ENCODE measurements at places on chromosomes 7 and 10. TPM values are rescaled to one million over a fixed set of nuclear protein-coding genes. Genes with fewer than 3 reads are reported as not detected.

The COPS6 gene
- 160 TPM for total RNA-seq

The STEAP4 gene
- total RNA-seq = not detected

The ZNRF2 gene
- 5.4 TPM for total RNA-seq

The GBX1 gene
- 2.4 TPM for total RNA-seq

The ZCCHC24 gene
- 24.3 TPM for total RNA-seq

The KIAA1549 gene
- total RNA-seq = 34.8 TPM

The EBLN1 gene
- not detected for total RNA-seq

The COMMD3 gene
- total RNA-seq = 31.1 TPM

The CALML3 gene
- total RNA-seq = not detected

The TOMM7 gene
- total RNA-seq = 162 TPM

GRCh38 chr10:21519941-21520436 lies 5.5 kb downstream of the SKIDA1 start:
- DNase-seq = no peak

DNA sequence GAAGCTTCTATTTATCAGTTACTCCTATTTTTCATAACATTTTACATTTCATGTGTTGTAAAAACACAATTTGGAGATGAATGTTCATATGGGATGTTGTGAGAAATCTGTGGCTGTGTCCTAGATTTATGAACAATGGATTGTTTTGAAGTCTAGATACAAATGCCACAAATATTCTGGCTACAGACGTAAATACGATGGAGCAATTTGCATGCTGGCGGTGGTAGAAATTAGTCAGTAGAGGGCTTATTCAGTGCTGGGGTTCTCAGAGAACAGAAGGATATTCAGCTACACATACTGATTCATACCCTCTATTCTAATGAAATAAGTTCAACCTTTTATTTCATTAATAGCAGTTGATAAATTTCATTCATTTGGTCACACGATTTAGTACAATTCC lies 48.8 kb downstream of the PLPP4 start:
- DNase-seq = no peak

DNA sequence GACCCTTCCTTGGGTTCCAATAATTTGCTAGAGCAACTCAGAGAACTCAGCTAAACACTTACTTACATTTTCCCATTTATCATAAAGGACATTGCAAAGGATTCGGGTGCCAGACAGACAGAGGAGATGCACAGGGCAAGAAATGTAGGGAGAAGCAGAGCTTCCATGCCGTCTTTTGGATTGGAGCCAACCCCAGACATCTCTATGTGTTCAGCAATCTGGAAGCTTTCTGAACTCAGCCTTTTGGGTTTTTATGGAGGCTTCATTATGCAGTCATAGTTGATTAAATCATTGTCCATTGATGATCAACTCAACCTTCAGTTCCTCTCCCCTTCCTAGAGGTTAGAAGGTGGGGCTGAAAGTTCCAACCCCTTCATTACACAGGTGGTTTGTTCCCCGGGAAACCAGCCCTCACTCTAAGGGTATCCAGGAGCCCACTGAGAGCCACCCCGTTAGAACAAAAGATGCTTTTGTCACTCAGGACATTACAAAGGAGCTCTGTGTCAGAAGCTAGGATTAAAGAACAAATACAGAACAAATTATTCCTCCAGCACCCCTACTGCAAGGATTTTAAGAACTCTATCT lies 211.9 kb upstream of the VSTM2A start:
- no peak for DNase-seq

- no peak for DNase-seq
Observed at GRCh38 chr10:126375926-126376554, 12.2 kb downstream of the ADAM12 start.

- DNase-seq = no peak
Observed at GRCh38 chr10:122999347-122999746, 9.2 kb downstream of the IKZF5 start.

GRCh38 chr10:49135575-49136313 lies 1.9 kb upstream of the FAM170B start:
- no peak for DNase-seq

DNA sequence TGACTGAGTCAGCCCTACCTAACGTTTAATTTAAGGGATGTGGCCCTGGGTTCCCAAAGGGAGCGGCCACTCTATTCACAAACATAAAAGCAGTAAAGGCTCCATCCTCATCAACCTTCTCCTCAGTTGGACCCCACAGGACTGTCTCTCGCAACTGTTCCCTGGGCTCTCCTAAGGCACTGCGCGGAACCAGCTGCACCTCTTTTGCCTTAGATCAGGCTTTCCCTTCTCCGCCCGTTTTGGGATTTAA lies 689 bp upstream of the GTPBP4 start:
- no peak for DNase-seq

DNA sequence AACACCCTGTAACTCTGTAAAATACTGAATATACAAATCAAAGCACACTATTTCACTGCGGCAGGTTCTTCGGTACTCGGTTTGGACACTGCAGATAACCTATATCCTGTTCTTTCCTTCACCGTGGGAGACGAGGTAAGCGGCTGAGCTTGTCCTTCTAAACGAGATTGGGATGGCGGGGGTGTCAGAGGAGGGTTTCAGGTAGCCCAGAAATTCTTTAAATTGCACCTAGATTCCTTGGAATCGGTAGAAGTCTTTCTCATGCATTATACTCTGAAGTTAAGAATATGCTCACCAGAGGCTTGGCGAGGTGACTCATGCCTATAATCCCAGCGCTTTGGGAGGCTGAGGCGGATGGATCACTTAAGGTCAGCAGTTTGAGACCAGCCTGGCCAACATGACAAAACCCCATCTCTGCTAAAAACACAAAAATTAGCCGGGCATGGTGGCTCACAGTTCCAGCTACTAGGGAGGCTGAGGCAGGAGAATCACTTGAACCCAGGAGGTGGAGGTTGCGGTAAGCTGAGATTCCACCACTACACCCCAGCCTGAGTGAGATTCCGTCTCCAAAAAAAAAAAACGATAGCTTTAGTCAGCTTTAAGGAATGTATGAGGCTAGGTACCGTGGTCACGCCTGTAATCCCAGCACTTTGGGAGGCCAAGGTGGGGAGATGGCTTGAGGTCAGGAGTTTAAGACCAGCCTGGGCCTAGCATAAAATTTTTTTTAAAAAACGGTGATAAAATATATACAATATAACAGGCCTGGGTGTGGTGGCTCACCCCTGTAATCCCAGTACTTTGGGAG lies 10.1 kb upstream of the LAT2 start:
- no peak for DNase-seq

- no peak for DNase-seq
Observed at GRCh38 chr10:61153771-61154170, 209.8 kb upstream of the RHOBTB1 start.

GRCh38 chr7:65927489-65928448 lies 54.2 kb downstream of the GUSB start:
- no peak for DNase-seq

GRCh38 chr7:43653891-43654504 lies 71.1 kb downstream of the STK17A start:
- DNase-seq = no peak

DNA sequence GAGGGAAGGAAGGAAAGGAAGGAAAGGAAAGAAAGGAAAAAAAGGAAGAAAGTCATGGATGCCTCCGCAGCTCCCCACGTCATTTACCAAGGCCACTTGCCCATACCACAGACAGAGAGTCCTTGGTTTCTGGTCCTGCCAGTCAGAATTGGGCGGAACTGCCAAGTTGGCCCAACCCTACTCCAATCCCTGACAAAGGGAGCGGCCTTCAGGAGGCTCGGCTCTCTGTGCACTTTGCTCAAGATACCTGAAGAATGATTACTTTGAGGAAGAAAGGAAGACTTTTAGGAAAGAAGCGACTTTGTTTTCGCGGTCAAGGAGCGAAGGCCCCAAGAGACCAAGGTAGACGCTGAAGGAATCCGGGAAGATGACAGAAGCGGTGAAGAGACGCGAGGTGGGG lies 49.1 kb upstream of the FXYD4 start:
- DNase-seq = no peak

- DNase-seq = no peak
Observed at GRCh38 chr10:130141460-130141859, 5.3 kb downstream of the GLRX3 start.

DNA sequence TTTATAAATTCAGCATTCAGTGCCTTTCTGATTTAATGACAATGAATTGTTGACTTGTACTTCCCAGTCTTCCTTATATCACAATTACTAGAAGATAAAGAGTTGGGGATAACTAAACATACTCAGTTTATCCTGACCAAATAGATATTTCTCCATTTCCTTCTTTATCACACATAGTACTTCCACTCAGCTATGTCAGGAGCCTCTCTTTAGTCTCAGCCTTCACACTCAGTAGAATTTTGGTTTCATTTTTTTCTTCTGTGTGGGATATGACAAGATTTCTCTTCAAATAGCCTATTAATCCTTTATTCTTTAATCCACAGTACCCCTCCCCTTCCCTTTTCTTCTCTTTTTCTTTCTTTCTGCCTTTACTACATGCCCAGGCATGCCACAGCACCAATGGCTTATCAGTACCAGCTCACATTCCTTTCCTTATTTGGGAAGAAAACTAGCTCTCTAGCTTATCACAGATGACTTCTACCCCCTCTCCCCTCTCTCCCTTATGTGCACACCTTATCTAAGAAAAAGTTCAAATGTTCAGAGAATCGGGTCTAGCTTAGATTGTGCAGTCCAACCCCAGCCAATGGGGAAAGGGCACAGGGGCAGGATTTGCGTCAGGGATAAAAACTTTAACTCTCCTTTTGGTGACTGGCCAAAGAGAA lies 109.0 kb downstream of the PHF14 start:
- DNase-seq = no peak

GRCh38 chr10:78574547-78574946 lies 494.2 kb upstream of the ZMIZ1 start:
- DNase-seq = no peak

- no peak for DNase-seq
Observed at GRCh38 chr10:21069278-21069677, 172.2 kb upstream of the NEBL start.

DNA sequence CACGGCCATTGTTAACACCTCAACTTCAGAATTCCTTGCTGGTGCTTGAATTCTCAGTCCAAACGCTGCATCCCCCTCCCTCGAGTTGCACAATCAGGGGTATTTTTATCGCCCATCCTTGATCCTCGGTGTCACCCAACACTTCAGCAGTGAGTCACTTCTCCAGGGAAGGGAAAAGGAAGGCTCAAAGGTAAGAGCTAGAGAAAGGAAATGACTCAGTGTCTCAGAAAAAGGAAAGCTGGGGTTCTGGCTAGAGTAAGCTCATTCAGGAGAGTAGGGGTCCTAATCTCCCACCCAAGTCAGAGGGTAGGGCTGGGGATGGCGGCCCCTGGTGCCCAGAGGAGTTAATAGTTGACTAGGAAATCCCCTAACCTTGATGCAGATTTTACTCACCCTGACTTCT lies 39.8 kb upstream of the TRIM8 start:
- DNase-seq = no peak

DNA sequence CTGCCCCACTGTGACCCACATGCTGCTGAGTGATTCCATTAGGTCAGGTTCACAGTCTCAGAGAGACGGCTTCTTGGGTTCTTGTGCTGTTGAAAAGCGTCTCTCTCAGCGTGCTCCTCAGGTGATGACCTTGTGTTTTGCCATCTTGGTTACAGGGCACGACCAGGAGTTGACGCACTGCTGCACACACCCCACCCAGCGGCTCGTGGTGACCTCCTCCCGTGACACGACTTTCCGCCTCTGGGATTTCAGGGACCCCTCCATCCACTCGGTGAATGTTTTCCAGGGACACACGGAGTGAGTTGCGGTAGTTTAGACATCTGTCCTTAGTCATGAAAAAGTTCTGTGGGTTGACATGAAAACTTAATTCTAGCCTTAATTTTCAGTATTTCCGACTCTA lies 48.8 kb downstream of the WDR37 start:
- no peak for DNase-seq

DNA sequence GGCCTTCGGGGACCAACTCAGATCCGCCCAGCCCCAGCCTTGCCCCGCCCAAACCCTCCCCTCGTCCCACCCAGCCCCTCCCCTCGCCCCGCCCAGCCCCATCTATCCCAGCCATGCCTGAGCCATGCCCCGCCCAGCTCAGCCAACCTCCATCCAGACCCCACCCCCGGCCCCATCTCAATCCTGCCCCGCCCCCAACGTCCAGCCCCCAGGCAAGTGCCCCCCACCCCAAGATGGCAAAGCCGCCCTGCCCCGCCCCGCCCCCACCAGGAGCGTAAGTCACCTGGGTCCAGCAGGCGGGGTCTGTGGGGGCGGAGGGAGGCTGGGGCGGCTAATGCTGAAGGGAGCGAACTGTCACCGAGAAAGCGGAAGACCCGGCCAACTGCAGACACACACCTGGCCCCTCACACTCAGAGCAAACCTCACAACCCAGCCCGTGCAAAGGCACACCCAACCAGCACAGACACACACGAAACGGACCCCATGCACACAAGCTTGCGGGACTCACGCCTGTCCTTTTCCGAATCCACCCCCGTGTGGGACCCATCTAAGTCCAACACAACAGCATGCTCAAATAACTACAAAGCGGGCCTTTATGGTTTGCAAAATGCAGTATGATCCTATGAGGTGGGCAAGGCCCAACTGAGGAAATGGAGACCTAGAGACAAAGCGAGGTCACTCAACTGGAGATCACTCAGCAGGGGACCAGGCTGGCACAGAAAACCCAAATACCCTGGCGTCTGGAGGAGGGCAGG lies 11.5 kb upstream of the OGA start:
- DNase-seq = no peak

DNA sequence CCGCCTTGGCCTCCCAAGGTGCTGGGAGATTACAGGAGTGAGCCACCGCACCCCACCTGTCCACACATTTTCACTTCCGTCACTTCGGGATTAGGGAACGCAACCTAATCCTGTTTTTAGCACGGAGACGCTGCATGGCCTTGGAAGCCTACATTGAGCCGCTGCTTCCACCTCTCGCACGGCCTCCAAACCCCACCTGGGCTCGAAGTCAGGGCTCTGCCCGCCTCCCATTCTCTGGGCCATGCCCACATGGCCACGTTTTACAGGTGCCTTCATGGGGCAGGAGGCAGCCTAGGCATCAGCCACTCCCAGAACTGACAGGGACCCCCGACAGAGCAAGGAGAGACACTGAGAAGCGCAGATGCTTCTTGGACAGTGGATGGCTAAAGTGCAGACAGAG lies 100.6 kb downstream of the OAT start:
- DNase-seq = no peak

DNA sequence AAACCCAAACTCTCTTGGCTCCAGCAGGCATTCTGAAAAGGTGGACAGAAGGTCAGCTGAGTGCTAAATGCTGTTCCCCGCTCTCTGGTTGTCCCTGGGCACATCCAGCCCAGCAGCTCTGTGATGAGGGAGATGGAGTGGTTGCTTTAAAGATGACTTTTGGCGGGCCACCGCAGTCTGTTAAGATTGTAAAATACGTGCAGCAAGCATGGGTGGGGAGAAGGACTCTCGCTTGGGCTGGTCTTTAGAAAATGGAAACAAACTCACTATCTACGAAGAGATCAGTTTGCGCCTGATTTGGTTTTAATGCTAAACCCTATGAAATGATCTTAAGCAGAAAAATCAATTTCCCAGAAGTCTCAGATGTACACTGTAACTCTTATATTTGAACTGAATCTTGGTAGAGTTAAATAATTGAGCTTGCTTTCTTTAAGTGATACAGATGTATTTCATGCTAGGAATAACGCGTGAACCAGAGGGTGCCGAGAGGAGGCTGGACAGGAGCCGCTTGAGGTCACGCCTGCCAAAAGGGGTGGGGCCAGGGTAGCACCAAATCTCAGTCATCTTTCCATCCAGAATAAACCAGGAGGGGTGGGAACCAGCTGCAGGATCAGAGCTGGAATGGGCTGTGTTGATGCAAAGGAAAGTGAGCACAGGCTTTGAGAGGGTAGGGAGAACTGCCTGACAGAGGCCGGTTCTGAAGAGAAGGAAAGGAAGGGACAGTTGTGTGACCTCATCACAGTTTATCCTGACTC lies 170.2 kb upstream of the MKI67 start:
- DNase-seq = no peak
